ENCODE measurements at places on chromosomes 2 and 18.

DNA sequence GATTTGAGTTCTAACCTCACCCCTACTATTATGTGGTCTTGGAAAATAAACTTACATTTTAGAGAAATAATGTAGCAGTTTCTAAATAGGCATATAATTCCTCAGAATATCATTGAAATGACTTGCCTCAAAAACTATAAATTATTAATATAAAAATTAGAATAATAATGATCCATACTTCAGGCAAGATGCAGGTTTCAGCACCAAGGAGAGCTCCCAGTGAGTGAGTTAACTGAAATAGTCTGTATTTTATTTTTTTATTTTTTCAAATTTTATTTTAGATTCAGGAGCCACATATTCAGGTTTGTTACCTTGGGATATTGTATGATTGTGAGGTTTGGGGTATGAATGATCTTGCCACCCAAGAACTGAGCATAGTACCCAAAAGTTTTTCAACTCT lies 472.2 kb upstream of the DCC start:
- DNase-seq = no peak

- no peak for DNase-seq
Observed at GRCh38 chr2:150643114-150643725, 155.8 kb upstream of the RND3 start.

DNA sequence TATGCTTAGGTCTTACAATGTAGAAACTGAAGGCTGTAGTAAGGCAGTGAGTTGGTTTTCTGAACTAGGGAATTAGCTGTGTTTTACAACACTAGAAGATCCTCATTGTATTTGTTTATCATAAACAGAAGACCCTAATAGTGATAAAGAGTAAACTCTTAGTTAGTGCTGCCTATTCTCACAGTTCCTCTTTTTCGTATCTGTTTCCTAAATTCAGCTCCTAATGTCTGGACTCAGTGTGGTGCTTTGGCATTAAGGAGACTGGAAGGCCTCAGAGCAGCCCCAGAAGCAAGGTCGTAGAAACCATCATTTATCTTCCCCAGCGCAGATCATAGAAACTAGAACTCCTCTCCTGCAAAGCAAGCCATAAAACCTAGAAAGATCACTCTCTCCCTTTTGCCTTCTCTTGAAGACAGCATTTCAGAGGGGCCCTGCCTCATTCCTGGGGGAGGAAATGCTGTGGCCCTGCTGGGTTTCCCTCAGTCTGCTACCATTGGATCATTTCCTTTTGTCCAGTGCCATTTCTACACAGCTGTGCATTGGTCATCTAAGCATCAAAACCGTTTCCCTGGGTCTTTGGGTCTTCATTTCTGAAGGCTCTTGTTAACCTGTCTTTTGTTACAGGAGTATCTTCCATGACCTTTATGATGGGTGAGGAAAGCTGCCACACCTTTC lies 4.7 kb downstream of the ACP1 start:
- no peak for DNase-seq

- DNase-seq = no peak
Observed at GRCh38 chr2:239005586-239005985, 157.7 kb downstream of the TWIST2 start.
